Right ventricle myocardium superior (tissue), 1 donor: ENCODE measurements at places on chromosomes 5 and 9.

DNA sequence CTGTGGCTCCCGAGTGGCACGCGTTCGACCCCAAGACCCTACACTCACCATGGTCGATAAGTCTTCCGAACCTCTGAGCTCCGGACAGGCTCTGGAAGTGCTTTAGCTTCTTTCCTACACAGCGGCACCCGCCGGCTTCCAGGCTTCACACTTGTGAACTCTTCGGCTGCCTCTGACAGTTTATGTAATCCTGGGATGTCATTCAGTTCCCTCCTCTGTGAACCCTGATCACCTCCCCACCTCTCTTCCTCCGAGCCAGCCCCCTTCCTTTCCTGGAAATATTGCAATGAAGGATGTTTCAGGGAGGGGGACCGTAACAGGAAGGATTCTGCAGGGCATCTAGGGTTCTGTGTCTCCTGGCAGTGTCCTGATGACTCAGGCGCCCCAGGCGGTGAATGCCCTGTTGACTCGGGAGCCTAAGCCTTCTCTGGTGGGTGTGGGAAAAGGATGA, at the start of gene CD14:
CD14 (minus strand) TSS at position 155 of the 451 bp plus-strand sequence; CDS start at position 51, 104 bp downstream.
- DNase-seq = peak; percentile 75

- no peak for DNase-seq
Measured at GRCh38 chr9:125240649-125240999, 519 bp downstream of the HSPA5 start.

DNA sequence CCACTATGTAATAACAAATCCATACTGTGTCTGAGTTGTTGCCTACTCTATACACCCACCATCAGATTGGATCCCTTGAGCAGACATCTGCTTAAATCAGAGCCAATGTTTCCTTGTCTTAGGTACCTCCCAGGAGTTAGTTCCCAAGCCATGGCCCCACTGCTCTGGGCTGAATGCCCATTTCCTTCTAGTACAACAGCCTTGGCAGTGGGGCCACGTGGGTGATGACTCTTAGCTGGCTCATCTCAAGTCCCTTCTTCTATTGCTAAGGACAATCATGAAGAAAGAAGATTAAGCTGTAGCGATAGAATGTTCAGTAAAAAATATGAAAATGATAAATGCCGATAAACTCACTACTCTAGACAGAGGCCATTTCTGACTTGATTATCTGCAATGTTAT, 16.6 kb downstream of the PTGR1 start:
- no peak for DNase-seq

- no peak for DNase-seq
Measured at GRCh38 chr5:28542987-28543386, 1504.6 kb upstream of the CDH9 start.

DNA sequence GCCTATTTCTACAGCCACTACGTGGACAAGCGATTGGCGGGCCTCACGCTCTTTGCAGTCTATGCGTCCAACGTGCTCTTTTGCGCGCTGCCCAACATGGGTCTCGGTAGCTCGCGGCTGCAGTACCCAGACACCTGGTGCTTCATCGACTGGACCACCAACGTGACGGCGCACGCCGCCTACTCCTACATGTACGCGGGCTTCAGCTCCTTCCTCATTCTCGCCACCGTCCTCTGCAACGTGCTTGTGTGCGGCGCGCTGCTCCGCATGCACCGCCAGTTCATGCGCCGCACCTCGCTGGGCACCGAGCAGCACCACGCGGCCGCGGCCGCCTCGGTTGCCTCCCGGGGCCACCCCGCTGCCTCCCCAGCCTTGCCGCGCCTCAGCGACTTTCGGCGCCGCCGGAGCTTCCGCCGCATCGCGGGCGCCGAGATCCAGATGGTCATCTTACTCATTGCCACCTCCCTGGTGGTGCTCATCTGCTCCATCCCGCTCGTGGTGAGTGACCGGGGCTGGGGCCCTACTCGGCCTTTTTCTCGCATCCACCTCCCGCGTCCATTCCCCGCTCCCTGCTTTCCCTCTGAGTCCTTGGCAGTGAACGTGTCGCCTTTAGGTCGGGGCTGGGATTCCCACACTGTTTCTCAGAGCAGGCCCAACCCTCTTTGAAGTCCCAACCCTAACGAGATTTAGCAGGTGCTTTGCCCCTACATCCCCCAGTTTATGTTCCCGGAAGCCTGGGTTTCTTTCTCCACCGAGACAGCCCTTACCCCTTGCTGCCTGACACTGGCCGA, 1.8 kb downstream of the PTGER4 start:
- peak; percentile 71 for DNase-seq

DNA sequence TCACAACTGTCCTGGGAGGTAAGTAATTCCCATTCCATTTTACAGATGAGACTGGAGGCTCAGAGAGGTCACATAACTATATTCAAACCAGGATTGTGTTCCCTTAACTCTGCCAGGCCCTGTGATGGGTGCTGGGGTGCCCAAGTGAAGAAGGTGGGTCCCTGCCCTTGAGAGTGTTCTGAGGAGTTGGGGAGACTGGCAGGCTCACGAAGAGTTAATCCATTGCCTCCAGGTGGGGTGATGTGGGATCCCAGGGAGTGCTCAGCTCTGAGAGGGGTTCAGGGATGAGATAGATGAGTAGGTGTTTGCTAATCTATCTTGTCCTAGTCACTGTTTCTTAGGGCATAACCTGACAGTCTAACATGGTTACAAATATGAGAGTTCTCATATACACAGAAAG, 36.7 kb downstream of the GSN start:
- peak; percentile 16 for DNase-seq

DNA sequence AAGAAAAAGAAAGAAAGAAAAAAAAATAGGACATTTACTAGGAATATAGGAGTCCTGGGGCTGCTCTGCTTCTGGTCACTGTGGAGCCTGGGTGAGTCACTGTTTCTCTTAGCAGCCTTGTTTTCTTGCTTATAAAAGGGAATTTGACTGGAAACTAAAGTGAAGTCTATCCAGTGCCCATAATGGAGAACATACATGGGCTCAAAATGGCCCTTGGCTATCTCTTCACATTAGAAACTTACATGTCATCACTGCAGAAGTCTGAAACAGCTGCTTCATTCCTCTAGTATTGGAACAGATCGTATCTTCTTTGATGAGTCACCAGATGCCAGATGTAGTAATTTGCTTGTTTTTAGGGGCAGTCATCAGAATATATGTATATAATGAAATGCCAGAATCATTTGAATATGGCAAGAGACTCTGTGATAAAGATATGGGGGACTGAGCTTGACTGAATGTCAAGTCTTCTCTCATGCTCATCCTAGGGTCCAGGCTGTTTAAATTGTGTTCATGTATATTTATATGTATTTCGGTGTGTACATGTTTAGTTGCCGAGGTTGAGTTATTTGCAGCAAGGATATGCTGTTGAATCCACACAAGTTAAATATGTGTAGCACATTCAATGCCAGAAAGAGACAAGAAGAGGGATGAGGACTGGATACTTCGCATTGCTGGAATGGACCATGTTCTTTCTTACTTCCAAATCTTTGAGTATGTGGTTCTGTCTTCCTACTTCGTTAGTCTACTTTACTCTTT, 56.7 kb downstream of the SGCD start:
- DNase-seq = no peak

- no peak for DNase-seq
Measured at GRCh38 chr5:92879806-92880543, 701.0 kb downstream of the NR2F1-AS1 start.

DNA sequence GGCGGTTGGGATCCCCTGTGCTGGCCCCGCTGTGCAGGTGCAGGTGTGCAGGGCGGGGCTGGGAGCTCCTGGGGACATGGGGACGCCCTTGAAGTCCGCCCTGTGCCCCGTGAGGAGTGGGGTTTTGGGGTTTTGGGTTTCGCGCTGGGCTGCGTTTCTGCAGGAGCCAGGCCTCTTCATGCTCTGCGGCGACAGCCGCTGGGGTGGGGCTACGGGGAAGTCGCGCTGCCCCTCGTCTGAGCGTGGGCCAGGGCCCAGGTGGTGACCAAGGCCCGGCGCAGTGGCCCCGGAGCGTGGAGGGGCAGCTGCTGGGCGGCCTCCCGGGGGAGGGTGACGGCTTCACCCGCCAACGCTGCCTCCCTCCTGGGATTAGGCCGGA, 47.8 kb upstream of the IRX4 start:
- DNase-seq = no peak

GRCh38 chr9:115234094-115234493, 116.1 kb upstream of the TNC start:
- no peak for DNase-seq

DNA sequence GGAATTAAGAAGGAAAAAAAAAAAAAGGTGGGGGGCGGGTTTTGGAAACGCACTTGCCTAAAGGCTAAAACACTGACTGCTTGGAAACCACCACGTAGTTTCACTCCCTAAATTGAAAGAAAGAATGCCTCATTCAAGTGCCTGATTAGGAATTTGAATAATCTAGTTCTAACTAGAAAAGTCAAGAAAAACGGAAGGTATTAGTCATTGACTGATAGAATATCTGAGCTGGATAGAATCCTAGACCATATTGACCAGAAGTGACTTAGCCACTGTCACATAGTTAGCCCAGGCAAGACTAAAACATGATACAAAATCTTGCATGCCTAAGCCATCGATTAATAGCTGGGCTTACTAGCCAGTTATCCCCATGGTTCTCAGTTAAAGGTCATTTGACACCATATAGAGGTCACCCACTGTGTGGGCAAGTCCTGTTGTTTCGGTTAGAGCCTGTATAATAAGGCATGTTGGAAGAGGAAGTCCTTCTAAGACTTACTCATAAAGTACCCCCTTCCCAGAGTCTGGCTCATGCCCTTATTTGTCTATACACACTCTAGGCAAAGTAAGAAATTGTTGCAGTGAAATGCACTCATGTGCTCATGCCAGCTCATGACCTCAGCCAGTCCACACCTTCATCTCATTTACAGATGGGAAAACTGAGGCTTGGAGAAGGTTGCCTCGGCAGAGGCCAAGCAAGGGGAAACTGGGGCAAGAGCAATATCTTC, 40.2 kb downstream of the SH3RF2 start:
- DNase-seq = no peak

DNA sequence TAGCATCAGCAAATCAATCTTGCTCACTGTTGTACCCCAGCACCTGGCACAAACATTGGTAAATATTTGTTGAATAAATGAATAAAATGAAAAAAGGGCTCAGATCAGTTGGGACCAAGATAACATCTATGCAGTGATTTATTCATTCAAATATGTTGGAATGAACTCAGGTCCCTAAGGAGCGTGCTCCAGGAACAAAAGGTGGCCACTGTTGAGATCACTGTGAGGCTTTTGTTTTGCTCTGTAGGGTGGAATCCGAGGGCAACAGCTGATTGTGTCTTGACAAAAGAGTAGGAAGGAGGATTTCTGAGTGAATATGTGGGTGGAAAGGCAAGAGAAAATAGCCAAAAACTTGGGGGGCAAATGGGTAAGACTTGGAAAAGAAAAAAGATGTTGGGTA, 89.7 kb downstream of the PPP2R2B start:
- no peak for DNase-seq

GRCh38 chr5:73338256-73339050, 110.1 kb downstream of the FOXD1 start:
- DNase-seq = no peak

- DNase-seq = no peak
Measured at GRCh38 chr9:134989206-134990065, 71.7 kb upstream of the FCN1 start.

DNA sequence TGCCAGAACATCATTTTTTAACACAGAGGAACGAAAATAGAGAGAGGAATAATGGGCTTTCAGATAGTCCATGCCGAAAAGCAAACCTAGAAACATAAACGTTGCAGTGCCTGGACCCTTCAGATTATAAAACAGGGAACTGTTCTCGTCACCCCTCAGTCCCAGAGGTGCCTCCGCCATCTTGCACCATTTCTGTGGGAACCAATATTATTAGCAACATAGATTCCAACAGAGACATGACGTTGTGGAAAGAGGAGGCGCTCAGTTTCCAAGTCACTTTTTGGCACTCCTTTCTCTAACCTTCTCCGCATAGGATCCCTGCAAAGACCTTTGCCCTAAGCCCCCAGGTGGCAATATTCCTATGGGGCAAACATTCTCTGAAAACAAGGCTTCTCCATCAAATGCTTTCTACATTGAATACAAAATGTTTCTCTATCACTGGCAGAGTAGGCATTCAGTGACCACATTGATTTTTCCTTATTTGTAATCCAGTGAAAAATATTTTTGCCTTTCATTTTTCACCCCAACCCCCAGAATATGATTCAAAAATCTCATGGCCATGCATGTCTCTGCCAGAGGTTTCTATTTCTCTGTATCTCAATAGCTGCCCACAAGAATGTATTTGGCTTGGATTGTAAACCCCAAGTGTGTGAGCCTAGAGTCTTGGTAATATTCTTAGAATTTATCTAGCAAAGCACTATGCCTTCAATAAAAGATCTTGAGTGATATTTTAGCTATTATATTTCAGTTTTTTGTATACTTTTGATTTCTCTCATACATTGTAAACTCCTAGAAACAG, 500.8 kb upstream of the WWC1 start:
- DNase-seq = no peak

- no peak for DNase-seq
Measured at GRCh38 chr9:14327036-14327435, 13.1 kb upstream of the NFIB start.

GRCh38 chr5:9015937-9016270, 530.0 kb downstream of the SEMA5A start:
- no peak for DNase-seq

GRCh38 chr5:129687941-129688340, 60.0 kb upstream of the MINAR2 start:
- no peak for DNase-seq

DNA sequence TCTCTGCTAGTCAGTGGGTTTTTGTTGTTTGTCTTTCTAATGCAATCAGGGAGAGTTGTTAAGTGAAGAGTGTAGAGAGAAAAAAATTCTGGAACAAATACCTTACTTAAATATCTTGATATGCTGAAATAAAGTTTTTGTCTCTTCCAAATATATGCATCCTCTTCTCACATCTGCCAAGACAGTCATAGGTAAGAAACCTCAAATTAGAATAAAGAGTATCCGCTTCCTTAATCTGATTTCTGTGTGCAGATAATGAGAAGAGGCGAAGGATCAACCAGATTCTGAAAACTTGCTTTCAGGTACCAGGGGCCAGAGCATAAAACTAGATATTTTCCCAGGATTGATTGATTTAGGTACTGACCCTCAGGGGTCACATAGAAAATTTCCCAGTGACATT, 11.3 kb upstream of the IL6ST start:
- no peak for DNase-seq

- no peak for DNase-seq
Measured at GRCh38 chr9:77417566-77417965, 230.6 kb downstream of the GNA14 start.

GRCh38 chr9:135950135-135950682, 11.0 kb downstream of the UBAC1 start:
- no peak for DNase-seq

- no peak for DNase-seq
Measured at GRCh38 chr9:4228606-4229005, 71.3 kb downstream of the GLIS3 start.

DNA sequence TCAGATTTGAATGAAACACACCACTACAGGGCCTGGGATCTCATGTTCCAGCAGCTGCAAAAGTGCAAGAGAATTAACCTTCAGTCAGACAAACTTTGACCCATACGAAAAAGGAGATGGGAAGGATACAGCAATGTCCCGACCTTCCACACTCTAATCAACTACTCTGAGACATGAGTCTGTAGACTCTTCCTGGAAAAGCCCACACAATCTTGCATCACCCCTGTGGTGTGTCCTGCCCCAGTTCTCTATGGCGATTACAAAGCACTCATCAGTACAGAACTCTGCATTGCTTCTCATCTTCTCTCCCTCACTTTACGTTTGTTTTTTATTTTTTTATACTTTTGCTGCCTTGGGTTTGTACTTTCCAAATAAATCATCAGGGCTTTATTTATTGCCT, 241.0 kb upstream of the KIF2A start:
- DNase-seq = no peak

- DNase-seq = no peak
Measured at GRCh38 chr5:170483701-170484458, 19.9 kb upstream of the KCNIP1 start.

GRCh38 chr5:52269859-52270258, 517.9 kb upstream of the ITGA1 start:
- no peak for DNase-seq
